A549 treated with dexamethasone at 1 μM for 4 hours (cell line): ENCODE measurements at places on chromosomes 2 and 18. TPM values are rescaled to one million over a fixed set of nuclear protein-coding genes. Genes with fewer than 3 reads are reported as not detected.

DSG4 gene
- total RNA-seq: not detected in 5 replicates

WNT10A gene
- total RNA-seq: 0.05 to 0.08 TPM (median 0.06 TPM) in 5 replicates

SERPINB7 gene
- total RNA-seq: 1.5 to 2.3 TPM (median 2.0 TPM) in 5 replicates

TFCP2L1 gene
- 18.1 to 32.0 TPM (median 31.5 TPM) in 5 replicates for total RNA-seq
